HT1080 (cell line): ENCODE measurements at places on chromosomes 7 and 10. TPM values are rescaled to one million over a fixed set of nuclear protein-coding genes. Genes with fewer than 3 reads are reported as not detected.

DNA sequence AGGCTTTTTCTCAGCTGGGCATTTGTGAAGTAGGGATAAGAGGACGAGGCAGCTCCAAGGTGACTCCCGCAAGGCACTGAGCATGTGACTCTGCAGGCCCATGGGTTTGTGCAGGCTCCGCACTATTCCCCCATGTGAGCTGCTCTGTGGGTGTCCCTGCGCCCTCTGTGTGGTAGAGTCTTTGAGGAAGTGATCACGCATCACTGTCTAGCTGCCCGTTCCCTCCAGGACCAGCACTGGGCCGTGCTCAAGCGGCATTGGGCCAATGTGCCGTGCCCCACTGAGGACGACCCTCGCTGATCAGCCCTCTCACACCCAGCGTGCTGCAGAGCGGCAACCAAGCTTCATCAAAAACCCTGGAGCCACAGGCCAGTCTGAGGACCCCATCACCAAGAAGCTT is 7.5 kb downstream of the PRKAG2 start:
- no peak for DNase-seq

GRCh38 chr10:11611248-11612020 is at the start of gene USP6NL:
USP6NL (minus strand) TSS chr10:11611650; CDS start chr10:11597634, 14,016 bp downstream.
- DNase-seq, result peak; percentile 74

- DNase-seq, result no peak
Observed at GRCh38 chr7:17822547-17823173, 117.6 kb downstream of the SNX13 start.

GRCh38 chr7:97167176-97167575 is 49.7 kb downstream of the SDHAF3 start:
- peak; percentile 35 for DNase-seq

- DNase-seq, result no peak
Observed at GRCh38 chr7:101410743-101411507, 48.2 kb downstream of the COL26A1 start.

DNA sequence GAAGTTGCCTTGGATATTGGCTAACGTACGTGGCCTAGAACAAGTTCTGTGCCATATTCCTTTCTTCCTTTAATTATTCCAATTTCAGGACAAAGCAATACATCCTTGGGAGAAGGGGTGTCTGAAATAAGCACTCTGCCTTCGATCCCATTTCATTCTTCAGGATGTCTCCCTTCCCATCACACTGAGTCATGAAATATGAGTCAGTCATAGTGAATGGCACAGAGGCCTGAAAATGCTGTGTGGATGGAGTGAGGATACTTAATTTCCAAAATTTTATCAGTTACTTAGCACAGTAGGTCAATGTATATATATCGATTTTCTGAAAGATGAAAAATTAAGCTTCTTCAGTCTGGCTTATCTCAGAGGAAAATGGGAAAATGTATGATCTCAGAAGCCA is 19.5 kb downstream of the EVX1 start:
- DNase-seq, result peak; percentile 73

Gene DNAJC12
- 0.98 and 2.1 TPM in 2 replicates for total RNA-seq

Gene KCND2
- total RNA-seq, result not detected in 2 replicates

Gene EBLN1
- total RNA-seq, result 0.29 TPM in 1 of 2 replicates, not detected in the other

Gene CHST3
- 20.7 and 23.6 TPM in 2 replicates for total RNA-seq

Gene NUDT5
- total RNA-seq, result 139 and 144 TPM in 2 replicates
